K562 (cell line): ENCODE measurements at places on chromosomes 5 and 9.

GRCh38 chr9:89621031-89621430 is 16.2 kb downstream of the GADD45G start:
- DNase-seq: no peak

DNA sequence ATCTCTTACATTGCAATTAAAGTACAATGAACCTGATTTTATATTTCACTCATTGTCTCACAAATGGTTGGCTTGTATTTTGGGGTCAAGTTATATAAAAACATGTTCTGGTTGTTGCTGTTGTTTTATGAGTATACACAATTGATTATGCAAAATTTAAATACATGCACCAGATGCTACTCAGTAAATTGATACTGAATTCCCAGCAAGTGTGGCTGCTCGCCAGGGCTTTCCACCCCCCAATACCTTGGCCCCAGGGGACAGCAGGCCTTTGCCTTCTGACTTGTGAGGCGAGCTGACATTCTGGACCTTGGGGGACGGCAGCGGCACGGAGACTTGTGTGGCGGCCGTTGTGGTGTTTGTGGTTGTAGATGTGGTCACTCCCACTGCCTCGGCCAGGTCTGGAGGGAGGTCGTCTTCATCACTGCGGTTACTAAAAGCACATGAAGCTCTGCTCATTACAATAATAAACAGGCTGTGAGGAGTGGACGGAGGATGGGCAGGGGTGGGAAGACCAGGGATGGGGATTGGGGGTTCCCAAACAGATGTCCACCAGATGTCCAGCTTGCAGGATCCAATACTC is 27.0 kb upstream of the FRRS1L start:
- no peak for DNase-seq

DNA sequence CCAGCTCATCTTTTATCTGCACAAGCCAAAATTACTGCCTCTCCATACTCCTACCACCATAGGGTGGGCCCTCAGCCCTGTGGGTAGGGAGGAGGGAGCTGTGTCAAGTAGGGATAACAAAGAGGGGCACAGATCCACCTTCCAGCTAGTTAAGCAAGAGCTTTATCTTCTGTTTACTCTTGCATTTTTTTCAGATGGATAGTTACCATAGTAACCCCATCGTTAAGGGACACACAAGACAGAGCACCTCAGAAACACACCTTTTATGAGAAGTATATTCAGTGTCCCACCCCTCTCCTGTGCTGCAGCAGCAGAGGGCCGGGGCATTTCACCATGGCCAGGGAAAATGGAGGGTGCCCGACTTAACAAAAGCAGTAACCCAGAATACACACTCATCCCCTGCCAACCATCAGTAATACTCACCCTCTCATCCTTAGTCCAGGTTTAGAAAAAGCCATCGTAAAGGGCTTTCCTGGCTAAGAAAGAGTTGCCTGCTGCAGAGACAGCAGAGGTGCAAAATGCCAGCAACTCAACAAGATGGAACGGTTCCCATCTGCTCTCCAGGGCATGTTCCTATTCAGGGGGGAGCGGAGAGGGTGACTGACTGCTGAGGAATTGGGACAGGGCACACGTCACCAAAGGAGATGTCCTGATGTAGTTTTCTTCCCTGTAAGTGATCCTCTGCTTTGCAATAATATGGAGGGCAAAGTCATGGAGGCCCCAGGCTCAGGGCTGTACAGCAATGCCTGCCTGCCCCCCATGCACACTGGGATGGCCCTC is 25.1 kb downstream of the MACROH2A1 start:
- DNase-seq: no peak

DNA sequence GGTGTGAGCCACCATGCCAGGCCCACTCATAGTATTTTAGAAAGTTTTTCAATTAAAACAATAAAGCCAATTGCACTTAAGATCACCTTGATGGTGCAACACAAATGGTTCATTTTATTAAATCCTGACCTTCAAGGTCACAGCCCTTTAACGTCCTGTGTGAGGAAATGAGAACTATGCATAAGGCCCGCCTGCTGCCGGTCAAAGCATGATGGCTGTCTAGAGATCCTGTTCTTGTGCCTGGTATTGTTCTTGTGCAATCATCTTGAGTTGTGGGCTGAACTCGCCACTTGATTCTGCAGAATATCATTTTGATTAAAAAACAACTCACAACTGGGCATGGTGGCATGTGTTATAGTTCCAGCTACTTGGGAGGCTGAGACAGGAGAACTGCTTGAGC is 43.6 kb upstream of the FBXW11 start:
- no peak for DNase-seq

- DNase-seq: no peak
Observed at GRCh38 chr5:95739857-95740256, 8.7 kb downstream of the RHOBTB3 start.

DNA sequence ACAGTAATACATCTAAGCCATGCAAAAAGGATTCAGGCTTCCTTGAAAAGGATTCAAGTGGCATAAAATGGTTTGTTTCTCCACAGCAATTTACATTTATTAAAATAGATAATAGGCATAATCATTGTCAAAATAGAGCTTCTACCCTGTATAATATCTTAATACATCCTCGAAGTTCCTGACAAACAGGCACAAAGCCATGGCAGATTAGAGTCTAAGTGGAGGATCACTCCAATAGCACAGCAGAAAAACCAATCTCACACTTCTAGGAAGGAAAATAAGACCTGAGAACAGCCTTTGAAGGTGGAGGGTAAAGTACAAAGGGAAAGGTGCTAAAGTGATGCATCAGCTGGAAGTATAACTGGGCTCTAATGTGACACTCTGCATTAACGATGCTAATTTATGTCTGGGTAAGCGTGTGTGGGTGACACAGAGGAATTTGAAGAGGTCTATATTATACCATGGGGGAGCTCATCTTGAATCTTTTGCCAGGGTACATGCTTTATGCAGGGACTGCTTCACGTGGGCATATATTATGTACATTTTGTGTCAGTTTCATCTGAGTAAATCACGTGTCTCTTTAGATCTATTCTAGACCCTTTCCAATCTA is 28.8 kb downstream of the PPP2R2B start:
- DNase-seq: no peak

DNA sequence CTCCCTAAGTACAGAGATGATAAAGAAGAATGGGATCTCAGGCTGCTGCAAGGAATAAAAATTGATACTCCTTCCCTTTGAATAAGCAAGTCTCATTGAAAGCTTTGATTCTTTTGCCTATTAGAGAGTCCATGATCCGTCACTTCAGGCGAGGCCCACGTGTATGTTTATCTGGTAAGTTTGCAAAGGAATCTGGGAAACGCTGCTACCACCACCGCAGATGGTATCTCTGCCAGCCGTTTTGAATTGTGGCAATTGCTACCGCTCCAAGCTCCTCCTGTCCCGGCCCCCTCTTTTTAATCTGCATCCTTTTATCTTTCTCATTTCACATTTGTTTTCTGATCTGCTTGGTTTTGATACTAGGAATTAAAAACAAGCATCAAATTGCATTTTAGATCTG is 42.9 kb upstream of the GRIA1 start:
- DNase-seq: no peak

- DNase-seq: no peak
Observed at GRCh38 chr9:70389188-70389587, 25.3 kb downstream of the KLF9 start.

- DNase-seq: no peak
Observed at GRCh38 chr5:123605822-123606221, 93.8 kb downstream of the CSNK1G3 start.

DNA sequence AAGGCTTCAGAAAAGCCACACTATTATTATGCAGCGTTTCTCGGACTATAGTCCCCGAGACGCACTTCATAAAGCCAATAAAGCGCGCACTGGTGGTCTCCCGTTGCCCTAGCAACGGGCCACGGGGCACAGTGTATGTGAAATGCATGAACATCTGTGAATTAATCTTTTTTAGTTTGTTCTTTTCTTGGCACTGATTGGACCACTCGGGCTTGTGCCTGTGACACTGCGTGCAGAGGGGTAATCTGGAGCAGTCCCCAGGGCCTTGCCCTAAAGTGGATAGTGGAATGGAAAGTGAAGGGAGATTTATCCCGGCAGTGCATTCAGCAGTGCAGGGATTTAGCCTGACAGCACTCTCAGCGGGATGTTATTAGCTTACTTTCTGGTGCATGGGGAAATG is 92.1 kb downstream of the TLE4 start:
- DNase-seq: no peak

GRCh38 chr9:20692554-20692953 is 8.5 kb downstream of the FOCAD start:
- peak; percentile 15 for DNase-seq
